NCI-H1092 (cell line): ENCODE measurements at places on chromosomes 4 and X.

- no peak for DNase-seq
Observed at GRCh38 chr4:176198316-176198903, 3.0 kb upstream of the SPATA4 start.

DNA sequence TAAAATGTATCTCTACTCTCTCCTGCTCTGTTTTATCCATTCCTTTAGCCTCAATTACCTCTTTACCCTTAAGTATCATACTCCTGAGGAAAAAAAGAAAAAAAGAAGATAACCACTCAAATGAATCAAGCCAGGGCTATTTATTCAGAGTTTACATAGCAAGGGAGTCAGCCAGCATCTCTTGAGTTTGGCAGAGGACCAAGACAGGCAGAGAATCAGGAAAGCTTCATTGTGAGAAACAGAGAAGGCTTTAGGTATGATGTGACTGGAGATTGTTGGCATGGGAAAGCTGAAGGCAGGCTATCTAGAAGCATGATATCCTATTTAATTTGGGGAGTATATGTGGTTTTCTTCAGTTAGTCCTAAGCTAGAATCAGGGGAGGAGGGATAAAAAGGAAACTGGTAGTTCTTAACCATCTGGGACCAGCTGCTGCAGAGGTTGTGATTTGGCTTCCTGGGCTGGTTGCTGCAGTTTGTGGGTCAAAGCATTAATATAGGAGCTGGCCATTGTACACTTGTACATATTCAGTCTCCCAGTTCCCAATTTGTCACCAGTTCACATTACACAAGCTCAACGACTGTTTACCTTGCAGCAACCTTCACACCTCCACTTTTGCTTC lies 11.2 kb downstream of the APELA start:
- no peak for DNase-seq

GRCh38 chr4:146098978-146099377 lies 76.5 kb upstream of the LSM6 start:
- no peak for DNase-seq

DNA sequence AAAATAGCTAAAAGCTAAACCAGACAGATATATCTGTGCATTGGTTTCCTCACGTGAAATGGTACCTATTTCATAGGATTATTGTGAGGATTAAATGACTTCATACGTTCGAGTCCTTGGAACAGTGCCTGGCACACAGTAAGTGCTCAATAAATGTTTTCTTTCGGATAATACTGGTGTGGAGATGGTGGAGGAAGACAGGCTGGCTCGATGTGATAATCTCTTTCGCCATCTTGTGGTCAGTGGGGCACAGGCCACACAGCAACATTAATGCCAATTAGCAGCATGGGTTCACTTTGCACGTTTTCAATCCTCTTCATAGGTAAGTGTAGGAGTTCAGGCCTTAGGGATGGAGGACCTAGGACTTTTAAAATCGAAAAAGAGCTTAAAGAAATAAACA lies 9.3 kb downstream of the PAGE4 start:
- peak; percentile 19 for DNase-seq

DNA sequence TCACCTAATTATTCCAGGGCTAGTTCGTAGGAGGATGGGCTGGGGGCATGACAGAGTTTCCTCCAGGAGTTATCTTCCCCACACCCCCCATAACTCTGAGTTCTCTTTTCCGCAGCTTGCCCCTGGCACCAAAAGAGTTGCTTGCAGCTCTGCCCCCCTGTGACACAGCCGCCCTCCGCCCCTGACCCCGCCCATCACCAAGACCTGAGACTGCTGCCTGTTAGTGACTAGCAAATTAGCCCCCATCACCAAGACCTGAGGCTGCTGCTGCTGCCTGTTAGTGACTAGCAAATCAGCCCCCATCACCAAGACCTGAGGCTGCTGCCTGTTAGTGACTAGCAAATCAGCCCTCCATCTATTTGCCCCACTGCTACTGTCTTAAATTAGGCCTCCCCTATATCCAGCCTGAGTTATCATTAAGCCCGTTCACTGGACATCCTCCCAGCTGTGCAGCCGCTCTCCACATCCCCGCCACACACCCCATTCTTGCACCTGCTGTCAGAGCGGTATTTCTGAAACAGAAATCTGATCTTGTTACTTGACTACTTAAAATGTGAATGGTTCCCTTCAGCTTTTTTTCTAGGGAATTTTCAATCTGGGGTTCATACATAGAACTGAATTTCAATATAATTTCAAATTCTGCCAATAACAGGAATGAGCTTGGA lies 1.5 kb upstream of the PAPSS1 start:
- peak; percentile 9 for DNase-seq

DNA sequence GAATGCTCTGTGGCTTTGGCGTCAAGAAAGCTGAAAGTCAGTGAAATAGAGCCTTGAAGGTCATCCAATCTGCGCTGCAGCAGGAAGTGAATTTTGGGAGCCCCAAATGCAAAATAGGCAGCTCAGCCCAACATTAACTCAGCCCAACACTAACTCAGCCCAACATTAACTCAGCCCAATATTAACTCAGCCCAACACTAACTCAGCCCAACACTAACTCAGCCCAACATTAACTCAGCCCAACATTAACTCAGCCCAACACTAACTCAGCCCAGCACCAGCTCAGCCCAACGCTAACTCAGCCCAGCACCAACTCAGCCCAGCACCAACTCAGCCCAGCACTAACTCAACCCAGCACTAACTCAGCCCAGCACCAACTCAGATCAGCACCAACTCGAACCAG lies 71.5 kb downstream of the SORBS2 start:
- no peak for DNase-seq

DNA sequence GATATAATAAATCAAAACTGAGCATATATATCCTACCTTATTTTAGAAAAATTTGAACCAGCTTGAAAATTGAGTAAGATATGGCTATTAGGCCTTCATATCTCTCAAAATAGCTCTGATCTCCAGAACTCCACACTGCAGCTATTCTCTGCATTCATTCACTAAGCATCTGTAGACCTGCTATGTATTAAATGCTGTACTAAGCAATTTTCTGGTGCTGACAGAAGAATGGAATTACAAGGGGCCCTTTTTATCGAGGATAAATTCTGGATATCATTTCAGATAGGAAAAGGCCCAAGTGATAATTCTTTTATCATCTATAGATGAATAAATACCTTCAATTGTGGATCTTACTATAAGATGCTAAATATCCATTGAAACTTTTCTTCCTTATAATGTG lies 1.9 kb downstream of the THAP6 start:
- DNase-seq, result no peak

GRCh38 chr4:8364141-8364540 lies 76.4 kb downstream of the ACOX3 start:
- DNase-seq, result no peak

DNA sequence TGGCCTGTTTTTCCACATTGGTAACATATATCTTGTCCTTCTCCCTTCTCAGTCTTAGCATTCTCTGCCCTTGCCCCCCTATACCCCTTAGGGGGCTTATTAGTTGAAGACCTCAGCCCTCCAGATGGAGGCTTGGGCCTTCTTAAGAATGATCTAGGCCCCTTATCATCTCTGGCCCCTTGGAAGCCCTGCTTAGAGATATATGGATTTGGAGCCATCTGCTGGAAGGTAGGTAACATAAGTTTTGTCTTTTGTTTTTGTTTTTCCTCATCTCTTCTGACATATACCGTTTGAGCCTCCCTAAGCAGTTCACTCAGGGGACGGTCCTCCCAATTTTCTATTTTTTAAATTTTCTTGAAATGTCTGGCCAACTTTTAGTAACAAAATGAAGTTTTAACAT lies 48.3 kb upstream of the NAP1L2 start:
- no peak for DNase-seq

DNA sequence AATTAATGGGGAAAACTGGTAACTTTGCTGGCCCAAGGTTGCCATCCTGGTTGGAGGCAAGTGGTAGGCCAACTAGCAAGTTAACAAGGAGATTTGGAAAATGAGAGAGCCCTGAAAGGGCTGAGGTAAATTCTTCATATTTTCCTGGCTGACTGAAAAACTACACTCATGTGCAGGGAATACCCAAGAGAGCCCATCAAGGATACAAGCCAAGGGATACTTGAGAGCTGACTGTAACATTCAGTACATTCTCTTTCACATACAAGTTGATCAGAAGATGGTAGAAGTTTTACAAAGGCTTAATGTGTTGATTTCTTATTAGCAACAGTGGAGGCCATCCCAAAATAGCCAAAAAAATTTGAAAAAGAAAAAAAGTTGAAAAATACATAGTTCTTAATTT lies 33.3 kb downstream of the IL2 start:
- DNase-seq, result no peak

DNA sequence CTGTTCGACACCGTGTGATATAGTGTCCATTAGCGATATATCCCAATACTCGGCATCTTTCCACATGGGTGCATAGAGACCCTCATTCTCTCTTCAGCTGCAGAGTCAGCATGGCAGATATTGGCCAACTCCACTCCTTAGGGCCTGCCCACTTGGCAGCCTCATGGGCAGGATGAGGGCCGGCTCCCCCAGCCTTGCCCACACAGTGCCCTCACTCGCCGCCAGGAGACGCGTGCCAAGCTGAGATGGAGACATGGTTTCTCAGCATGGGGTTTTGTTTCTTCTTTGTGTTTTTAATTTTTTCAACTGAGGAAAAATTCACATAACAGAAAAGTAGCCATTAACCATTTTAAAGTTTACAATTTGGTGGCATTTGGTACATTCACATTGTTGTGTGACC lies 5.3 kb upstream of the PLXNA3 start:
- no peak for DNase-seq

DNA sequence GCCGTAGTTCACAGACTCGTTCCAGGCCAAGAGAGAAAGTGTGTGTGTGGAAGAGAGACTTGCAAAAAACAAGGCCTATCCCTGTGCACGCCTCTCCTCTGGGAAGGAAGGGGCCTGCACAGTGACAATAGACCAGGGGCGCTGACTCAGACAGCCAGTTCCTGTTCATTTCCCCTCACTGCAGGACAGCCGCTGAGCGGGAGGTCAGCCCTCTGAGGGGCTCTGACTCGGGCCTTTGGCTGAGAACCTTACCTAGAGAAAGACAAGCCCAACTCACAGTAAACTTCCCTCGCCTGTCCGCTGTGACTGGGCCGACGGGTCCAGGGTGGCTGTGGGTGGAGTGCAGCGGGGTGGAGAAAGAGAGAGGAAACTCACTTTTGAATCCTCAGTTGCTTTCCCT lies 52.1 kb downstream of the RTL5 start:
- DNase-seq, result no peak

GRCh38 chrX:17679820-17680219 lies 57.5 kb upstream of the SCML1 start:
- no peak for DNase-seq

DNA sequence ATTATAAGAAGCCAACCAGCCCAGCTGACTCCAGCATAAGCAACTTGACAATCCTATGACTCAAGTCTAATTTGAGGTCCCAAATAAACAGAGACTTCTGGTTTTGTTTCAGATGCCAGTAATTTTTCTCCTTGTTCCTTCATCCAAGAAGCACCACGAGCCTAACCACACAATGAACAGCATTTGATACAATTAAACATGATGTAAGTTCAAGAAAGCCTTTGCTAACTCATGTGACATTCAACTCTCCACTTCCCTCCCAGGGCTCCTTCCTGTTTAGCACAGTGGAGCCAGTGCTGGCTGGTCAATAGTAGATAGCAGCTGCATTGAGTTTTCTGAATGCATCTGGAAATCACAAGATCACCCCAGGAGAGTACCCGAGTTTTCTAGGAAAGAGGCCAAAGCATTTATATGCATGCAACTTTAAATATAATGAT lies 206.3 kb downstream of the ARHGAP24 start:
- no peak for DNase-seq

DNA sequence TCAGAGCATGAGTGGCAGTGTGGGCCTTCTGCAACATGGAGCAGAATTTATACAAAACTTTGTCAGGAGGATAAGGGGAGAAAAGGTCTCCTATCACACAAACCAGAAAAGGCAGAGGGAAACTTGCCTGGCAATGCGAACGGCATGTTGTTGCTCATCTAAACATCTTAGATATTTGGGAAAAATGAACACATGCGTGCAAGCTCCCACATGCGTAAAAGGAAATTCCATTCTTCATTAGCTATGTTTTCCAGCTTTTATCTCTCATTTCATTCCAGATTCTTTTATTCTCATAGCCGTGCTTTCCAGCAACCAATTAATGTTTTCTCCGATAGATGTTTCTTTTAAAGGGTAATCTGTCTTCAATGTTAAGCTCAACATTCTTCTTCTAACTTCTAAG lies 31.3 kb upstream of the GBA3 start:
- no peak for DNase-seq

- peak; percentile 40 for DNase-seq
Observed at GRCh38 chrX:139112432-139112831, 400.9 kb upstream of the FGF13 start.

DNA sequence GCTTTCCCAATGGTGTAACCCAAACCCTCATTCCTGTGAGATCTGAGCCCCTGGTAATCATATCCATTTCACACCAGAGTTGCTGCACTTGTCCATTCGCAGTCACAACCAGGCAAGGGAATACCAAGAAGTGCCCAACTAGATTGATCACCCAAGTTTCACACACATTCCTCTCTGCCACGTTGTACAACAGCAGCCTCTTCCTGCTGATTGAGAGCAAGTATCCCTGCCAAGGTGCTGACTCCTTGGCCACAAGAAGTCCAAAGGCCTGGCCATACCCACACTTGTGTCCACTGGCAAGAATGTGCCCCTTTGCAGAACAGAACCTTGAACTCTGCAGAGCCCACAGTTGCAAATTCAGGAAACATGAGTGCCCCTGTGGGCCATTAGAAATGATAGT lies 6.5 kb upstream of the ACOT9 start:
- no peak for DNase-seq

- no peak for DNase-seq
Observed at GRCh38 chrX:52933976-52934703, 24.2 kb downstream of the FAM156A start.

DNA sequence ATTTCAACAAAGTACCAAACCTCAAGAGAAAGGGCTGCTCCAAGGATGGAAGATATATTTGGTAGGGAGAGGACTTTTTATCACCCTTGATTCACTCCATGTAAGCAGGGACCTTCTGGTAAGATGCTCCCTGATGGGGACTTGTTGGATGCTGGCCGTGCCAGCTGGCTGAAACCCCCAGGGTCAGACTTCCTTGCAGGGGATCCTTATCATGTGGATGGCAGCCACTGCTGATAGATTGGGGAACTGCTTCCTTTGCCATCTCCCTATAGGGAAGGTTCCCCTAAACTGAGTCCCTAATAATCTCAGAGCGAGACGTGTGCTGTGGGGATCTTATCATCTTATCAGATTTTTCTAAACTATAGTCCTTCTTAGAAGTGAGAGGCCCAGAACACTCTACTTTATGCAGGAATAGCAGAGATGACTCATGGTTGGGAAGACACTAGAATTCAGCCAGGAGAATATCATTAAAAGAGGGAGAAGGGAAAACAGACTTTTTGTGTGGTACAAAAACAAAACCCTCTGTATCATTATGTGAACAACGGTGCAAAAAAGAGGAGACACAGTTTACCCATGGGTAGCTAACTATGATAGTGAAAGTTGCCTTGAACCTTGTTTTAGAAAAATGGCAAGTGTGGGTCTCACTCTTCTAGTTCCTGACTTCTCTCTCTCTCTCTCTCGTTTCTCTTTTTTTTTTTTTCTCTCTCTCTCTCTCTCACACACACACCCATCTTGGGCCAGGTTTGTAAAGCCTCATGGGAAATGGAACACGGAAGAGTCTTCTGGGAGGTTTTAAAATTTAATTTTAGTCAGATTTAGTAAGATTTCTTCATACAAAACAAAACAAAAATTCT lies 16.1 kb downstream of the RHOH start:
- no peak for DNase-seq
